Islet precursor cell (in vitro differentiated cells): ENCODE measurements at places on chromosomes 5 and 9.

DNA sequence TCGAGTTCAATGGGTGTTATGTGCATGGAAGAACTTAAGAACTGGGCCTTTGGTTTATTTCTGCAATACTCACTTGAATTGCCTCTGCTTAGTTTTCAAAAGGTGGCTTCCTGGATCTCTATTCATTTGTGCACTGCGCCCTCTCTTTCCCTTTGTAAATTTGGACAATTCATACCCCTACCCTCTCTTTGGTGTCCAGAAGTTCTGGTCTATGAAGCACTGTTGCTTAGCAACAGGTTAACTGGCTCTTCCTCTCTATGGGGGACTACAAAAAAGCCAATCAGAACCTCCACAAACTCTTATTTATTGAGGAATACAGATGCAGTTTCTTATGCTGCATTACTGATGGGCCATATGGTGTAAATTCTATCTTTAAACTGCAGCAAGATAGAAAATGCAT is 13.5 kb upstream of the FAM120A start:
- no peak for DNase-seq

GRCh38 chr5:132492386-132493125 is 2.0 kb upstream of the IRF1 start:
- no peak for DNase-seq

DNA sequence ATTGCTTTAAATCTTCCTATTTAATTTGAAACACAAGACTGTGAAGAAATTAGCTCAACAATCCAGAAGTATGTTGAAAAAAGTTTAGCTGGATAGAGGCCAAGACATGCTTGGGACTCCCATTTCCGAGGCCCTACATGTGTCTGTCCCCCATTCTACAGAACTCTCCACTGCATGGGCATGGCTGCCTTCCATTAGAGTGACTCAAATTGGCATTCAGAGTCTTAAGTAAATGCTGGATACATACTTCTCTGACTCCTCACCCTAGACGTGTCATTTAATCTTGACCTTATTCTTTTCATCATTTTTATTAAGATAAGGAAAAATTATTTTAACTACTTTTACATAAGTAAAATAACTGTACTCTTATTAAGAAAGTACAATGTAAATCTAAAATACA is 530.4 kb upstream of the CDH9 start:
- no peak for DNase-seq

DNA sequence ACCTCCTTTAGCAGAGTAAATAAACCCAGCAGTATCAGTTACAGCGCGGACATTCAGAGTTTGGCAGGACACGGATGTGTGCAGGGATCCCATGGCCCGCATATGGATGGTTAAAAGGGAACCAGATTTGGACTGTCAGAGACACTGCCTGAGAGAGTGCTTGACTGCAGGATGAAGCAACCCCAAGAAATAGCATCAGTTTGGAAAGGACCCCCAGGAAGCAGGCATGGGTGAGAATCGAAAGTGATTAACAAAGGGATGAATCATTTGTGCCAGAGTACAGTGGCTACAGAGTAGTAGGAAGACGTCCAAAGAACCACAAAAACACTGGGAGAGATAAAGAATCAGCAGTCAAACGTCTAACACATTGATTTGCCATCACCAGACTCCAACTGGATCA is 5.5 kb downstream of the C7 start:
- no peak for DNase-seq

- DNase-seq = no peak
These were observed 42.4 kb upstream of the UBAC1 start for GRCh38 chr9:136003411-136004218.

GRCh38 chr9:8764051-8764450 is 964.5 kb upstream of the DMAC1 start:
- DNase-seq = no peak

GRCh38 chr5:137845472-137845871 is 22.2 kb upstream of the MYOT start:
- DNase-seq = no peak

DNA sequence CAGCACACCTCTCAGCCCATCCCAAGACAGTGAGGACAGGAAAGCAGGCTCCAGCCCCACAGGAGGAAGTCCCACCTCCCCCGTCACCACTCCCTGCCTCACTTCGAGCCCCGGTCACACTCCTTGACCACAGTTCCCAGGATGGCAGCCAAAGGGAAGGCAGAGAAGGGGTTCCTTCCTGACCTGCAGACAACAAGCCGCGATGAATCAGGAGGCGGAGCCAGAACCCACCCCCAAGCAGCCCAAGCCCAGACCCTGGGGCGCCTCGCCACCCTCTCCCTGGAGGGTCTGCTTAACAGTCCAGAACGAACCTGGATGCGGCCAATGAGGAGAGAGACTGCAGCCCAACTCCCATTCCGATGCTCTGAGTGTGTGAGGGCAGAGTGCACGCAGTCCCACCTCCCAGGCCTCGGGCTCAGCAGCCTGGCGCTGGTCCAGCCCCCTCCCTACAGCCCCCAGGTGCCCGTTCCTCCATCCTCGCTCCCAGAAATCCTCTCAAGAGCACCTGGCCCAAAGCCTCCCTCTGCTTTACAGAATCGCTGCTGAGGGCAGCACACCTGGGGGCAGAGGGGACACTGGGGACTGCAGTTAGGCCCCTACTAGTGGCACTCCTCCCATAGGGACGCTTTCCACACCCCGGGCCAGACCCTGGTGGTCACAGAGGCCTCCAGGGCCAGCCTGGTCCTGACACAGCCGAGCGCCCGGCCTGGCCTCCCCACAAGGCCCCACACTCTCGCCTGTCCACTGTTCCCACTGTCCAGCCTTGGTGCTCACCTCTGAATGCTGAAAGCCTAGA is 69.6 kb upstream of the LRRTM2 start:
- peak; percentile 57 for DNase-seq

DNA sequence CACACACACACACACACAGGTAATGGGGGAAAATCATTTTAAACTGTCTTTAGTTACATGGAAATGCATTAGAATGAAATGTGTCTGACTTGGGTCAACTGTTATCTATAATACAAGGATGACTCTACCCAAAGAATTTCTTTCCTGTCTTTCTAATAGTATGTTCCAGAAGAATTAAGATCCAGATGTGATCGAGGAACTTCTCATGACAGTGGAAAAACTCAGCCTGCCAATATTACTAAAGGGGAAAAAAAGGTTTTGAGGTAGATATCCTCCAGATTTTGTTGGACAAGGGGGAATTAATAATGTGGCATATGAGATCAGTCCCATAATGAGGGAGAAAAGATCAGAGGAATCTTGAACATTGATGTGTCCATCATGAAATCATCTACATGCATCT is 190.6 kb upstream of the MAP3K1 start:
- no peak for DNase-seq

DNA sequence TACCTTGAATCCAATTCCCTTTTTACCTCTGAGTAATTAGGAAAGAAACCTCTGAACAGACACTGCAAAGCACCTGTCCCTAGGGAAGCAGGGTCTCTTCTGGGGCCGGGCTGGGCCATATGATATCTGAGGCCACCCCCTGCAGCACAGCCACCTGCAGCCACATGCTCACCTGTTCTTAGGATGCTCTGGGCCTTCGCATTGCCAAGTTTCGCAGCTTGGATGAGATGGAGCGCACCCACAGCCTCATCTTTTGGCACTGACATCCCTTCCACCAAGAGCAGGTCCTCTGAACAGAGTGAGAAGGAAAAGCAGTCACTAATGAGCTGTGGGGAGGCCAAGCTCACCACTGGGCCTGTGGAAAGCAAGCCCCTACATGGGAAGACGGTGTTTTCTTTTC is 27.3 kb downstream of the CLTA start:
- DNase-seq = no peak

DNA sequence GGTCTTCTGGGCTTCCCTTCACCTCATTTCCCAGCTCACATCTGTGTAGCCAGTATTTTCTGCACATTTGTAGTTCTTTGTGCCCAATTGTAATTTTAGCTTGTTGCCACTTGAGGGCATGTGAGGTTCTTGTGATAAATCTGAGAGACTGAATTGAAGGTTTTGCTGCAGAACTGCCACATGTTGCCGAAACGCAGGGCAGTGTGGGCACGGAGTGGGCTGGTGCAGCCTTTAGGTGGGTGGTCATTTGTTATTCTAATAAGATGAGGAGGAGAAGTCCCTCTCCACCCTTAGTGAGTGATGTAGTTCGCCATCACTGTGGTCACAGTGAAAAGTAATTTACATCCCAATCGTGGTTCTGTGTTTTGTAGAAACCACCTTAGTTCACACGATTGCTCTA is 21.2 kb downstream of the OTULIN start:
- DNase-seq = no peak
